NCI-H2029 treated with DMSO at 0.1 percent for 48 hours (cell line): ENCODE measurements at places on chromosomes 5 and 9.

DNA sequence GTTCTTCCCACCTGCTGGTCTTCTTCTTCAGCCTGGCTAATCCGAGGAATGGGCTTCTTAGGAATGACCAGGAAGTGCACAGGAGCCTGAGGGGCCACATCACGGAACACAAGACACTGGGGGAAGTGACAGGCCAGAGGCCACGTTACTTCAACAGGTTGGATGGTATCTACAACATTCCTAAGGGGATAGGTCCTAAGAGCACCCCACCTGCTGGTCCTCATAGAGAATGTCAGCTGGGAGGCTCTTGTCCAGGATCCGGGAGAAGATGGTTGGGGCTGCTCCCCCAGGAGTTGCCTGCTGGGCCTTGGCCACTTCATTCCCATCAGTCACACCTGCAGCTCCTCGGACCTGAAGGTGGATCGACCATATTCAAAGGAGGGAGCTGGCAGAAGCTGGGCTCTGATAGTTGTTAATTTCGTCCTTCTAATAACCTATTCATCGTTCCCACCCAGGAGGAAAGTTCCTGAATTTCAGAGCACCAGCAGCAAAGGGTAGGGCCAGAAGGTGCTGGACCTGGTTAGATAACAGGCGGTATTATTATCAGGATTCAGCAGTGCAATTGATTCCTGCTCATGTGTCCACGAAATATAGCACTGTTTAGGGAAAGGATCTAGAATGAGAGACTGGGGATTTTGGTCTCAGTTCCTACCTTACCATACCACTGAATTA is 1.3 kb downstream of the HINT2 start:
- no peak for DNase-seq

DNA sequence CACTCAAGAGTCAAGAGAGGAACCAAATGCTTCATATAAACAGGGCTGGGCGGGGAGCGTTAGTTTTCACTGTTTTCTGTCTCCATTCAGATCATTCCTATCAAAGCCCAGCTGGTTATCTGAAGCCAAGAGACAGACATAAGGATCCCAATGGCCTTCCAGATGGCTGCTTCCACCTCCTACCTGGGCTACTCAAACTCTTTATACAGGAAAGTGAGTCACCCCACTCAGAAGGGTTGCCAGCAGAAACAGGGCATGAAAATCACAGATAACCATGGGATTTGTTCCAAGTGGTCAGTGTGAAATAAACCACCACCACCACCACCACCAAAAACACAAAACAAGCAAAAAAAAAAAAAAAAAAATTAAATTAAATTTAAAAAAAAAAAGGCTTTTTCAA is 5.5 kb downstream of the PRSS3 start:
- no peak for DNase-seq

GRCh38 chr9:14768405-14769229 is 46.1 kb upstream of the CER1 start:
- peak; percentile 15 for DNase-seq

GRCh38 chr5:42811591-42812446 is at the start of gene SELENOP:
Gene SELENOP (minus strand): TSS chr5:42811892. CDS start chr5:42808353, 3,539 bp downstream.
- DNase-seq, result peak; percentile 98

GRCh38 chr9:122192914-122193525 is 33.3 kb downstream of the MORN5 start:
- DNase-seq, result no peak

GRCh38 chr5:57324181-57324580 is 150.3 kb downstream of the GPBP1 start:
- no peak for DNase-seq

DNA sequence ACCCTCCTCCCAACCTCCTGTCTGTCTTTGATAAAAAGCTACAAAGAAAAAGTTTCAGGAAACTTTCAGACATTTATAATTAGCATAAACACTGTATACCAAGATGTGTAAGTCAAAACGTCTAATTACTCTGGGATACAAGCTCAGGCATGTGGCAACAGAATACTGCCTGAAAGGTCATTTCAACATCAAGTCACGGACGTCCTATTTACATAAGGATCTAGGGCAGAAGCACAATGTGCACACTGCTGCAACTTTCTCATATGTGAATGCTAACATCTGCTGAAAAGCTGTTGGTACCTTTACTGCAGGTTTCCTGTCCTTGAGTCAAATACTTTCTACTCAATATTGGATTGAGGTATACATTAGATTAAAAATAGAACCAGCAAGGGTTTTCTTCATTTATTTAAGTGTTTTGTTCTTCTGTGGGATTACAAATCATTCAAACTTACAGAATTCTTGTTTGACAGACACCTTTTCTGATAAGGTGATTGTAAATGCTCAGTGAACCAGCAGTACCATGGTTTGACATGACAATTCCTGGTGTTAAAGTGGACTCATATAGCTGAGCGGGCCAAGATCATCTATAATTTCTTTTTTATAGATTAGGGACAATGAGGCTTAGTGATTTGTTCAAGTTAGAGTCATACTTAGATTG is 36.8 kb downstream of the ELL2 start:
- no peak for DNase-seq

DNA sequence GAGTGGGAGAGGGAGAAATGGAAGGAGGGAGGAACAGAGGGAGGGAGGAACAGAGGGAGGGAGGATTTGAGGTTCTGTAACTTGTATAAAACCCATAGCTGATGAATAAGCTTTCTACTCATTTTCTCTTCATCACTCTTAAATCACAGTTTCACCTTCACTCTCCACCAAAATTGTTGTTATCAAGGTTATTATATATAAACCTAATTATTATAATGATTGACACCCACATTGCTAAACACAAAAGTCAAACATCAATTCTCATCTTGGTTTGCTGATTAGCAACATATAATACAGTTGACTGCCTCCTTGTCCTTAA is 229.0 kb upstream of the PAPPA start:
- no peak for DNase-seq

DNA sequence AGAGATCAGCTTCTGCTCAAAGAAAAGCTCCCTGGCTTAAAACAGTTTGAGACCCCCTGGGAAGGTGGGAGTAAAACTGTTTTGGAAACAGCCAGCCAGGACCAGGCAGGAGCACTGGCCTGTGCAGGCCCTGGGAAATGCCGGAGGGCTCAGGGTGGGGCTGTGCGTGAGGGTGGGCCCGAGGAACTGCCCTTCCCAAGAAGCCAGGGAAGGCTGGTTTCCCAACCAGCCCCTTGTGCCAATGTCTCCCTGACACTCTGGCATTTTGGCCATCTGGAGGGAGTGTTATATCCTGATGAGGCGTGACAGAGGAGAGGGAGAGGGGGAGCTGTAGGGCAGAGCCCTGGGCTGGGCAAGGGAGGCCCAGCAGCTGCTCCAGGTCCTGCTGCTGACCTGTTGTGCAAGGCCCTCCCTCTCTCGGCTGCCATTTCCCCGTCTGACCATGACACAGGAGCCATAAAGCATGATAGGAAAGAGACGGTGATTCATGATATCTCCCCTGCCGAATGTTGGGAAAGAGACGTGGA is 16.1 kb downstream of the OLFML2A start:
- DNase-seq, result no peak
